Activated T-helper 1 cell treated with anti-CD3 and anti-CD28 coated beads, Interleukin-2, amount 50 U/mL, for 16 hours (primary cell): ENCODE measurements at places on chromosomes 6 and 20.

DNA sequence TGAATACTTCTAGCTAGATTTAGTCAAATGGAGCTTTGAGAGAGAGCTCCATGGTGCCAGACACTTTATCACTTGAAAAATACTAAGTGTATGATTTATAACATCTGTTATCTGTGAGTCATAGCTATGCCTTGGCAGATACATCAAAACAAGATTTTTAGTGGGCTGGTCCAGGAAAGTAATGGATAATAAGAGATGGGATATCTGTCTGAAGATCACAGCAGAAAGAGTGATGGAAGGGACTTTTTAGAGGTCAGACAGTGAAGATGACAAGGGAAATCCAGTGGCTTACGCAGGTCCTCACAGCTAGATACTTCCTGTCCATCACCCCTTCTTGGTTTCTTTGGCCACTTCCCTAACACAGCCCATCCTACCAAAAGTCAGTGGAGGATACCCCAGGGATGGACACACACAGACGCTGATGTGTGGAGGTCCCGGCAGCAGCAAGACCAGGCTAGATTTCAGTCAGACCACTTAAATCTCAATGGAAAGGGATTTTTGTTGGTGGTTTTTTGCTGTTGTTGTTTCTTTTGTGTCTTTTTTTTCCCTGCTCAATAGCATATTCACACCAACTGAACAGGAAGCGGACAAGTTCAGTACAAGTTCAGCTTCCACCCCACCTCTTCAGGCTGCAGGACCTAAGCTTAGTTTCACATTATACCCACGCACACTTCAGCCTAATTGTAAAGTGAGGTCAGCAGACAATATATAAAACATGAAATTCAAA lies 209.3 kb downstream of the ALDH8A1 start:
- no peak for DNase-seq

DNA sequence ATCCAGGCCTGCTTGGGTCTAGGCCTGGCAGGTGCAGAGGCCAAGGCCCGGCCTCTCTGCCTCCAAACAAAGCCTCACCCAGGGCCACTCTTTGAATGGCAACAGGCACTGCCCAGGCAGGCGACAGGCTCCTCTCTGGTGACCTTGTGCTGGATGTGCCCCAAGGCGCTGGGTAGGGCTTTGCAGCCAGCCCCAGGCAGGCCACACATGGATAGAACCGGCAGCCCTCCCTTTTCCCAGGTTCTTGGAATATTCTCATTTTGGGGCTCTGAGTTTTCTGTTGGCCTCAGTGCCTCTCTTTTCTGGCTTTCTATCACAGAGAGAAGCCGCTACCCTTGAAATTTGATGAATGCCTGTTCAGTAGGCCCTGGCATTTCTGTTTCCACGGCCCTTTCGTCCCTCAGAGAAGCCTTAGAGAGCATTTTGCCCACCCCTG lies 18.9 kb downstream of the PKIG start:
- no peak for DNase-seq

GRCh38 chr6:14211562-14211942 lies 94.0 kb downstream of the CD83 start:
- no peak for DNase-seq

GRCh38 chr6:111485342-111485741 lies 2.3 kb upstream of the REV3L start:
- no peak for DNase-seq

GRCh38 chr6:144145541-144145940 lies 4.8 kb upstream of the STX11 start:
- DNase-seq = no peak

DNA sequence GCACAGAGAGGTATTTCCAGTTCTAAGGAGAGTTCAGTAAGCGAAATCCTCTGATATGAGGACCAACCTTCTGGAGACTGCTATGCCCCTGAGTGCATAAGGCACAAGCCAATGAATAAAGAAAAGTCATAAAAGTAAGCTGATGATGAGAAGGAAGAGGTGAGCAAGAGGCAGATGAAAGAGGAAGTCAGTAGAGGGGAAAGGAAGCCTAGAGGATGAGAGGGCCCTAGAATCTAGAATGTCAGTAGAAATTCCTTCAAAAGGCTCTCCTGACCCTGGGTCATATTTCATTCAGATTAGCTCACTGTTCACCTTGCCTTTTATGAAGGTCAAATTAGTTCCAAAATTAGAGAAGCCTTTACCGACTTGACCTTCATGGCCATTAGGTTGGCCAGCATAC lies 209.2 kb downstream of the CD83 start:
- DNase-seq = no peak

GRCh38 chr6:69063401-69063800 lies 428.3 kb downstream of the ADGRB3 start:
- DNase-seq = no peak

- peak; percentile 2 for DNase-seq
Measured at GRCh38 chr20:57653910-57654309, 33.7 kb upstream of the ZBP1 start.
